ENCODE measurements at places on chromosomes 13 and 19.

DNA sequence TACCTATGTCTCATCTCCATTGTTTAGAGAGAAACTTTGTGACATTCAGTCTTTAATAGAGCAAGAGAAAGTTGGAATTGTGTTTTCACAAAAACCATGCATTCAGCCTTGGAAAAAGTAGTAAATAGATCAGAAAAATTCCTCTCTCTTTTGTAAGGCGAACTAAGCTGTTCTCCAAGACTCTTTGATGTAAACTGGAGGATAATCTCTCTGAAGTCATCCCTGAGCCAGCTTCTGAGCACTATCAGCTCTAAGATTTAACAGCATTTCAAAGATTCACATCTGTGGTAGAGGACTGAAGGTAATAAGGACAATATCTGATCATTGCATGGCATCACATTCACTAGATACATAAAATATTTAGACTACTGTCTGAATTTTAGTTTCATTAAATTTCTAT is 904.6 kb upstream of the ATXN8OS start:
- no peak for DNase-seq

- DNase-seq = no peak
Observed at GRCh38 chr13:25421612-25422011, 49.8 kb downstream of the ATP8A2 start.

DNA sequence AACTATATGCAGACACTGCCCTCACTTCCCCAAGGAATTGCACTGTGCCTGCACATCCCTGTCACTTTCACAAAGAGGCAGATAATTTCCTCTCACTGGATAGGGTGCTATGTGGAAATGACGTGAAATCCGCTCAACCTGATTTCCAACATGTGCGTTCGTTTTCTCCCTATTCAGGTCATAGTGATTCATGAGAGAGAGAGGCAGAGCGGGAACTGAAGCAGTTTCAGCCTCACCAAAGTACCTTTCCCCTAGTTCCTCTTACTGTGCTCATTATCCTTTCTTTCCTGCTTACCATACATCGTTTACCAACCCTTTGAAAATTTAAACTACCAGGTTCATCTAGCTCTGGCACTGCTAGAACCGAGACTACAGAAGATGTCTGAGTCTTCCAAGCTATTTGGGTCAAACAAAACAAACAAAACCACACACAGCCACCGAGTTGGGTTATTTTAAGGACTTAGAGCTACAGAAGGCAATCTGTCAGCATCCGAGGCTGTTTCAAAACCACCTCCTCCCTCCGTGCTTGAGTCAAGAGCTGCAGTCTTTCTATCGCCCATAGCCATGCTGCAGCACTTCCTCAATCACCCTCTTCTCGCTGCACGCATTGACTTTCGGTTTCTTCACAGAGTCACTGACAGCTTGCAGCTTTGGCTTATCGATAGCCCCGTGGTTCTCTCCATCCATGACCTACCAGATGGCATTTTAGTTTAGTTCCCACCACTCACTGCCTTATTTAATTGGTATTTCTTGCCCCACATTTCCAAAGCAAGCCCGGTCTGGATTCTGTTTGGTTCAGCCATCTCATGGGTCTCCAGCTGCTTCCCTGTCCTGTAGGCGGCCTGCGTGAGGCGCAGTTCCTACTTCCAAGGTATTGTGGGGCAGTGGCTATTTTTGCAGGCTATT is 1395.8 kb downstream of the EFNB2 start:
- DNase-seq = peak; percentile 66

DNA sequence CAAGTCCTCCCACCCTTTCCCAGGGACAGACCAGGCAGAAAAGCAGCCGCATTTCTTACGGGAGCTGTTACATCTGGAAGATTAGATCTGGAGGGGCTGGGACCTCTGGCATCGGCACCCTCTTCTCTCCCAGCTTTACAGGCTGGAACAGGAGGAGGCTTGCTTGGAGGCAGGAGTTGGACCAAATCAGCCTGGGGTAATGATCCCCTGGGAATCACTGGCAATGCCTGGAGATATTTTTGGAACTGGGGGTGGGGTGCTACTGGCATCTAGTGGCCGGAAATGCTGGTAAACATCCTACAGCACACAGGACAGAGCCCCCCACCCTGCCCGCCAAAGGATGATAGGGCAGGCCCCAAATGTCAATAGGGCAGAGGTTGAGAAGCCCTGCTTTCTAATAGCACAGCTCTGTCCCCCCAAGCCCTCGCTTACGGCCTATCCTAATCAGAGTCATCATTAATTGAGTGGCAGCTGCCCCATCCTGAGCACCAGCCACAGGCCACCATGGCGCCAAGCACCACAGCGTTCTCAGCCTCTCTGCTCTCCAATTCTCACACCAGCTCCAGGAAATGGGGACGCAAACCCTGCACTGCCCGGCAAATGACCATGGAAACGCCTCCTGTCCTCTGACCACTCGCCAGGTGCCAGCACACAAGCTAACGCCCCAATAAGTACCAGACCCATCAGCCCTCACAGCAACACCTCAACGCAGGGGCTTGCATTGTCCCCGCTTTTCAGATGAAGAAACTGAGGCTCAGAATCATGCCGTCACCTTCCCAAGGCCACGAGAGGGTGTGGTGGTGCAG is 20.6 kb downstream of the LRRC4B start:
- DNase-seq = no peak

DNA sequence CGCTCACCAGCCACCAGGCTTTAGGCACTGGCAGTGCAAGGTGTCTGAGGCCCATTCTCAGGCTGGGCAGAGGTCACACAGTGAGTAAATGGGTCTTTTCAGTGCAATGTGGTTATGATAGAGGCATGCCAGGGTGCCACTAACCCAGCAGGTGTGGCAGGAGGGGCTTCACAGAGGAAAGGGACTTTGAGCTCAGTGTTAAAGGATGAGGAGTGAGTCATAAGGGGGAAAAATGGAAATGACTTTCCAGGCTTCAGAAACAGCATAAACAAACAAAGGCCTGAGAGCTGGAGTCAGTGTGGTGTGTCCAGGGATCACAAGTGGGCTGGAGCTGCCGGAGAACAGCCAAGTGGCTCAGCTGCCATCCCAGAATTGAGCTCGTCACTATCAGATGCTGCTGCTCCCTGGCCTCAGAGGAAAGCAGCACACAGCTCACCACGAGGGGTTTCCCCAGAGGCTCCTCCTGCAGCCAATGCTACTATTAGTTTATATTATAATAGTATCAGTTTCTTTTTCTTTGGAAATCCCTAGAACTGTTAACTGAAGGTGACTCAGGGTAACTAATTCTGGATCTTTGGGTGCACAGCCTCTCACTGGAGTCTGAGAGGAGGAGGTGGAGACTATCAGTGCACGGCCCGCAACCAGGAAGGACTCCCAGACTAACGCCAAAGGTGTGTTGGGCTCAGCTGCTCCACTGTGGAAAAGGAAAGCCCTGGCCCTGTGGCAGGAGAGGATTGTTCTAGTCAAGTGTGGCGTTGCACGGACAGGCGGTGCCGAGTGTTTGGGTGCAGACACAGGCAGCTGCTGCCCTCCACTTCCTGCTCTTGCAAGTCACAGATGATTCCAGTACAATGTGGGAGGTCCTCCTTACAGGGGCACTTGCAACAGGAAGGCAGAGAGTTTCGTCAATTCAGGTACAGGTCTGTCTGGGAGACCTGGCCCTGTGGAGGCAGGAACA is 39.5 kb downstream of the DHRS12 start:
- DNase-seq = peak; percentile 62

GRCh38 chr13:100378533-100378932 is 210.1 kb downstream of the GGACT start:
- DNase-seq = no peak

DNA sequence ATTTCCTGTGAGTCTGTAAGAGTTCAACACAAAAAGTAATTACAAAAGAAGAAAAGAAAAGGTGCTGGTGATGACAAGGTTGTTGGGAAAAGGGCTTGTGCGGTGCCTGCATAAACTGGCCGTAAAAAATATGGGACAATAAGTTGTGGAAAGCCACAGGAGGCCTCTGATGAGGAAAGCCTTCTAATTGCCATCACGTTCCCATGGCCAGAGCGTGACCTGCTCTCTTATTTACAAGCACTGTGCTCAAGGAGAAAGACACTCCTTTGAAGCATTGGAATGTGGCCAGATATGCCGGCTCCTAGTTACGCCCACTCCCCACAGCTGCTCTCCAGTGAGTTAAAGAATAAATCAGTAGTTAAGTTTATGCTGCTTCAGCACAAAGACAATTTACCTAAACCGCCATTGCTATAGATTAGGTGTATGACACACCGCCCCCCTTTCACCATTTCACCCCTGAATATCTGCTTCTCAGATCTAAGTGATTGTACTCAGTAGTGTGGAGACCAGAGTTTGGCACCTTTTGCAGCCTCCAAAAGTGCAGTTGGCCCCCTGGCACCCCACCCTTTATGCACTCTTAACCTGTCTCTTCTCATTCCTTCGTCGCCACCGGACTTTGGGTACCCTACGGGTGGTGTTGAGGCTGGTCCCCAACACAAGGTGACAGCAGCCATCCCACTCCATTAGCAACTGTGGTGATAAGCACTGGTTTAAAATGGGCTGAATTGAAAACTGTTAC is 8.1 kb upstream of the PGLYRP1 start:
- DNase-seq = no peak

DNA sequence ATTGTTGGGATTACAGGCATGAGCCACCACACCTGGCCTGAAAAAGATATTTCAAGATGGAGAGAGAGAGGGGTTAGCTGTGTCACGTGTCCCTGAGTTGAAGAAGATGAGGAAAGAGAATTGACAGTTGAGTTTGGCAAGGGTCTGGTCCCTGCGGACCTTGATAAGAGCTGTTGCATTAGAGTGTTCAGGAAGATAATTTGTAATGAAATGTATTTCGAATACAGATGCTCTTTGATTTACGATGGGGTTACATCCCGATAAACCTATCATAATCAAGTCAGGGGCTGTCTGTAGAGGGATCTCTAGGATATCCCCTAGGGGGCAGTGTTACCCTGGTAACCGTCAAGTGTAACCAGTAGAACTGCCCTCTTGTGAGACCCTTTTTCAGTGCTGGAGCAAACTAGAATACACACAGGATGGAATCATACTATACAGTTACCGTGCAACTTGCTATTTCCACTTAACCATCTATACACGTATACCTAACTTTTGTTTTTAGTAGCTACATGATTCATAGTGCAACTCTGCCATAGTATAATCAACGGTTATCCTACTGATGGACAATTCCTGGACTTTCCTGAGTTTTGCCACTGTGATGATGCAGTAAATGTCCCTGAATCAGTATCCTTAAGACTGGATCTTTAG is 1.5 kb upstream of the ELOF1 start:
- peak; percentile 82 for DNase-seq

GRCh38 chr13:90447034-90447733 is 900.3 kb upstream of the MIR17HG start:
- no peak for DNase-seq

DNA sequence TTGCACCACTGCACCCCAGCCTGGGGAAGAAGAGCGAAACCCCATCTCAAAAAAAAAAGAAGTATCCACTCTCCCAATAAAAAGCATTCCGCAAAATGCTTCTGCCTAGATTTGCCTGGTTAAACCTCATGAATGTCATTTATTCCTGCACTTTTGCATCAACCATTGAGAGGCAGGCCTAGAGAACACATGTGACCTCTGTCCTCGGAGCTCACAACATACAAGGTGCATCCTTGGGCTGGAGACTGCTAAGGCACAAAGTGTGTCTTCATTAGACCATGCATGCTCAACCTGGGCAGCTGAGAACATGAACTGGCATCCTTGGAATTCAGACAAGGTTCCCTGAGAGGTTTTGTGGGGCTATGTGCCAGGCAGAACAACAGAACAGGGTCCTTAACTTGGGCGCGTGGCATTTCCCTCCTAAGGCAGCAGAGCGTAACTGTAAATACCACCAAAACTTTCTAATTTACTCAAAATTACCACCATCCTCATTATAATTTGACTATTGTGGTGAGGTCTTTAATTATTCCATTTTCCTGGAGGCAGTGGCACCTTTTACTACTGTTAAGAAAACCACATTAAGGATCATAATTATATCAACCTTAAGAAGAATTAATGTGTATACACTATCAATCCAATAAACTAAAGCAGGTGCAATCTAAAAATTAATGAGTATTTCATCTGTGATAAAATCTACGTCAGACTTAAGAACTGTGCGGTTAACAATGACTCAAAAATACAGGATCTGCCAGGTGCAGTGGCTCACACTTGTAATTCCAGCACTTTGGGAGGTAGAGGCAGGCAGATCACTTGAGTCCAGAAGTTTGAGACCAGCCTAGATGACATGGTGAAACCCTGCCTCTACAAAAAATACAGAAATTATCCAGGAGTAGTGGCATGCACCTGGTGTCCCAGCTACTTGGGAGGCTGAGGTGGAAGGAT is 13.8 kb downstream of the RCBTB1 start:
- DNase-seq = no peak

- no peak for DNase-seq
Observed at GRCh38 chr13:71629167-71629566, 237.8 kb downstream of the DACH1 start.

DNA sequence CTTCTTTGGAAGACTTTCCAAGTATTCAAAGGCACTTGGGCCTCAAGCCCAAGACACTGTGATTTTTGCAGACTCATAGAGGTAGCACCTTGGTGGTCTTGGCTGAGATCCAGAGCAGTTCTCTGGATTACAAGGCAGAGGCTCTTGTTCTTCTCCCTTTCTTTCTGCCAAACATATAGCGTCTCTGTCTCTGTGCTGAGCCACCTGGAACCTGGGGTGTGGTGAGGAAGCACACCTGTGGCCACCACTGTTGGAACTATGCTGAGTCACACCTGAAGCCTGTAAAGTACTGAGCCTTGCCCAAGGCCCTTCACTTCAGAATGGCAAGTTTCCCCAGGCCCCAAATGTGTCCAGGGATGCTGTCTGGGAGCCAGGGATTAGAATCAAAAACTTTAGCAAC is 127.5 kb downstream of the FREM2 start:
- no peak for DNase-seq

- DNase-seq = no peak
Observed at GRCh38 chr13:50948601-50949000, 39.0 kb downstream of the RNASEH2B start.

GRCh38 chr13:20840568-20840967 is 62.0 kb downstream of the XPO4 start:
- DNase-seq = no peak

DNA sequence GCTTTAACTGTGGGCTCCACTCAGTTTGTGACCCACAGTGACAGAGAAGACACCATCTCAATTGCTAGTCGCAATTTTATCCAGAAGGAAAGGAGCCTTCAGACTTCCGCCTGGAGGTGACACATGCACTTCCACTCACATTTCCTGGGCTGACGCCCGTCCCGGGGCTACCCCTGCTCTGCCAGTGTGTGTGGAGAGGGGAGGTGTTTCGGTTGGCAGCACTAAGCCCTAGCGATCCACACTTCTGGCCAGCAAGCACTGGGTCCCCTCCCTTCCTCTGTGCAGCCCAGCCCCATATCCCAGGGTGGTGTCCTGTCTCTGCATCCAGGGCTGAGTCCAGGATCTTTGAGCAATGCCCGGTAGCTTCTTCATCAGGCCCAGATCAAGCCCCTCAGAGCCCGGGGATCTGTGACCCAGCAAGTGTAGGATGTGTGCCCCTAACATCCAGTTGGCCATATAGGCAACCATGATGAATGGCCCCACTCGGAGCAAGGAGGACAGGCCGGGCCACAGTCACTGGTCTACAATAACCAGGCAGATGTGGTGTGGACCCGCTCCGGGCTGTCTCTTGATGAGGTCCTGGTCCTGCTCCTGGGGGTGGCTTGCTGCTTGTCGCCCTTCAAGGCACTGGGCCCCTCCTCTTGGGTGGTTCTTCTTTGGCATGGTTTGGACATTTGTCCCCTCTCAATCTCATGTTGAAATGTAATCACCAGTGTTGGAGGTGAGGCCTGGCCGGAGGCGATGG is 141.9 kb upstream of the SPACA7 start:
- no peak for DNase-seq

All from CD4-positive, alpha-beta T cell treated with Interleukin-12 subunit alpha and Interleukin-12 subunit beta, for 1 hour (primary cell).